ENCODE measurements at places on chromosomes 4 and X. TPM values are rescaled to one million over a fixed set of nuclear protein-coding genes. Genes with fewer than 3 reads are reported as not detected.

GRCh38 chr4:58093352-58093751 is 983.2 kb upstream of the IGFBP7 start:
- DNase-seq, result no peak

SORBS2 gene
- 78.9 TPM for polyA plus RNA-seq

SRP72 gene
- polyA plus RNA-seq, result 124 TPM

GRCh38 chr4:133000012-133000411 is 149.1 kb upstream of the PCDH10 start:
- no peak for DNase-seq

EMCN gene
- 143 TPM for polyA plus RNA-seq

DNA sequence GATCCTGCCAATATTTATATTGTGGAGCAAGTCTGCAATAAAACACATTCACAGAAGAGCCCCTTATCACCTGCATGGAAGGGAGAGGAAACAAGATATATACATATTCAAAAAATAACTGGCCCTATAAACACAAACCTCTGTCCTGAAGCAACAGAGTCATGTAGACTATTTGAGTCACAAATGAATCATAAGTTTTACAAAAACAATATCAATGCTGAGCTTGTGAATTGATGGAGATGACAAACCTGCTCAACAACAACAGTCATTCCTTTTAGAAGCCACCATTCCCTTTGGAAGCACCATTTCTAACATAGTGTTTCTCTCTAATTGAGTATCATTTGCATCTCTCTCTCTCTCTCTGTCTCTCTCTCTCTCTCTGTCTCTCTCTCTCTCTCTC is 313.9 kb downstream of the MID1IP1 start:
- no peak for DNase-seq

DNA sequence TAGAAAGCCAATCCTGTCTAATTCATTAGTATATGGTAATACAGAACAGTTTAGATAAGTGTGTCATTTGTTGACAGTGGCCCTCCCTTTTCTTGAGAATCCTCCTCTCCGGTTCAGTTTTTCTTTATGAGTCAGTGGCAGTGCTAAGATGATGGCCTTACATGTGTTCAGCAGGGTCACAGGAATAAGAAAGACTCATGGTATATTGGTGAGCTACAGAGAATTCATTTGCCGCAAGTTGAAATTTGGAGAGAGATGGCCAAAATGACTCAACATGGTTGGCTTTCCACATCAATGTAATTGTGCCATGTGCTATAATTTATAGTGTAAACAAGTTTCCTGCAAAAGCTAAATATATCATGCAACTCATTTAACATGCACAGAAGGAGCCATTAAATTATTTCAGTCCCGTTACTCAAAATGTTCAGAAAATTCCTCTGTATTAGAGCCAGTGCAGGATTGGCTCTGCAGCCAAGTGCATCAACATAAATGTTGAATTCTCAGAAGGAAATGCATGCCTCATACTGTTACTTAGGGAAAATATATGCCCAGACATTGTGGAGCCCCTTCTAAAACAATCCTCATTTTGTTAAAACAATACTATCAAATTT is 374.3 kb downstream of the AFF2 start:
- DNase-seq, result no peak

CSAG1 gene
- not detected for polyA plus RNA-seq

- DNase-seq, result no peak
Measured at GRCh38 chr4:121449416-121449815, 68.6 kb upstream of the QRFPR start.

NWD2 gene
- polyA plus RNA-seq, result 0.13 TPM

DNA sequence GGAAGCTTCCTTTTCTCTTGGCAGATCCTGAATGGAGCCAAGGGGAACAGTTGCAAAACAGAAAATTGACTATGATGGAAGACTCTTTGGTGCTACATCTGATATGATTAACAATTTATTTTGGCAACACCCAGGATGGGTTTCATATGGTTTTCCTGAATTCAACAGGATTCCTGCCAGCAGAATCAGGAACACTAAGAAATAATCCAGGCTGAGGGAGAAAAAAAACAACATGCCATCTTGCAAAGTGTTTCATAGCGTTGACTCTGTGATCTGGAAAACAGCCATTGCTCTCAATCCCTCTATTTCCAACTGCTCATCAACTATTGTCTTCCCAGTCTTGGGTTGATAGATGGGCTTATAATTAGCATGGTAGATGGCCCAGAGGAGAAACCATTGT is 303.8 kb upstream of the KLF3 start:
- no peak for DNase-seq

DNA sequence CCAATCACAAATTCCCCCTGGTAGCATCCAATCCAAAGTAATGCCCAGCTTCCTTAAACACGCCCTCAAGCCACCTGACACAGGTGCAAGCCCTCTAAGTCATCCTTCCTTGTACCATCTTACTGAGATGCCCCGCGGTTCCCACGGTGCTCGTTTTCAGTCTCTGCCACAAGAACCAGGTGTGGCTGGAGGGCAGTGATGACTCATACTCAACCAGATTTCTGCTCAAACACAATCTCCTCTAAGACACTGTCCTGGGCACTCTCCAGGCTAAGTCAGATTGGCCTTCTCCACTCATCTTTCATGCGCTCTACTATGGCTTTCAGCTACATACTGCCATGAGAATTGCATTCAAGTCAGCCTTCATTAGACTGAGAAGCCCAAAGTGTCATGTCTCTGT is 3.5 kb downstream of the SH3KBP1 start:
- no peak for DNase-seq

DNA sequence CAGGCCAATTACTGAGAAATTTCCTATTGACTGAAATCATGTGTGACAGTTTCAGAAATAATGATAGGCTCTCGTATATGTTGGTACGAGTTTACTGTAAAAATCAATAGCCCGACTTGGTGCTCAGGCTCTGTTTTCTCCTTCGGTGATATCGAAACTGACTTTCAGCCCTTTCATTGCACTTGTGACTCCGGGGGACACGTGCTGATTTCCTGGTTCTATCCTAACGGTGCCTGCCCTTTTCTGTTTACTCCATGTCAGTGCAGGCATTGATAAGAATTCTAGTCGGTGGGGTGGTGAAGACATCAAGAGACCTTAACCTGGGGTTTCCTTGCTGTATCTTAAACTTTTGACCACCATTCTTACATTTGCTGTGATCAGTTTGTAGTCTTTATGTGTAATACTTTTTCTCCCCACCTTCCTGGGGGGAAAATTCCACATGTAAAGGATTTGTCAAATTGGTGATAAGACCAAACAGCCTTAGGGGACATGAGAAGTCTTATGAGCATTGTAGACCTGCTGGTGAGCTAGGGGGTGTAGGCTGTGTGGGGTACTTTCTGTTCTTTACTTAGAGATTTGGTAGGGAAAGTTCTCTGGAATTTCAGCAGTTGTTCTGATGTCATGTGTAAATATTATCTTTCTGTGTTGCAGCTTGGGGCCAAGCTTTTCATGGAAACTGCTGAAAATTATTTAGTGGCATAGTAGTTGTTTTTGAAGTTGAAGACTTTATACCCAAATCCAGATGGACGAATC is 52.7 kb downstream of the TMEM131L start:
- no peak for DNase-seq

GRCh38 chr4:62571494-62571893 is 1371.4 kb downstream of the ADGRL3 start:
- no peak for DNase-seq

DNA sequence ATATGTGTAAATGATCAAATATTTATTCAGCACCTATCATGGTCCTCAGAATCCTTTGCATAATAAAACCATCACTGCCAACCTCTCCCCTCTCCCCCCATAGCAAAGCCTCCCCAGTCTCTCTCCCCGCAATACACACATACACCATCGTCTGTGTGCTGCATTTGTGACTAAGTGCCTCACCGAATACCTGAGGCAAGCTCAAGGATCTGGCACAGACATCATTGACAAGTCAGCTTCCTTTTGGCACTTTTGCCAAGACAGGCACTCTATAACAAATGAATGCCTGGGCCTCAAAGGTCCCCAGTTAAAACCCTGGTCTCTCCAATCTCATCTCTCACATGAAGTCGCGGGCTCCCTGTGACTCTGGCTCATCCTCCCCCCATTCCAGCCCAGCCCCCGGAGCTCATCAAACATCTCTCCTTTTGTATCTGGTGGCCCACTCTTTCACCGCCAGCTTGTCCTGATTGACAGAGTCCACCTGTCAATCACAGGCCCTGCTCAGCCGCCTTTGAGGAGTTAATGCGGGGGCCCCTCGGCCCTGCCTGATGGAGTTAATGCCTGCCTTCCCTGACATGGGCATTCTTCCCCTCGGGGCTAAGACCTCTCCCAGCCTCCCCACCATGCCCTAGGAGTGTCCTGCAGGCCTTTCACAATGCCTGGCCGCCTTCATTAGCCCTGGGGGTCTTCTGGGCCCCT is 135.8 kb upstream of the ATP6AP2 start:
- DNase-seq, result no peak

- no peak for DNase-seq
Measured at GRCh38 chr4:14130551-14130950, 503.0 kb upstream of the BOD1L1 start.

RTL5 gene
- polyA plus RNA-seq, result 23.0 TPM

CXorf65 gene
- polyA plus RNA-seq, result 0.54 TPM

AVPR2 gene
- polyA plus RNA-seq, result 1.1 TPM

GRCh38 chr4:48499551-48500066 is 9.6 kb downstream of the ZAR1 start:
- DNase-seq, result no peak

HMGN5 gene
- 56.1 TPM for polyA plus RNA-seq

- no peak for DNase-seq
Measured at GRCh38 chrX:50002067-50002714, 79.8 kb downstream of the CLCN5 start.

C4orf36 gene
- 2.1 TPM for polyA plus RNA-seq

DNA sequence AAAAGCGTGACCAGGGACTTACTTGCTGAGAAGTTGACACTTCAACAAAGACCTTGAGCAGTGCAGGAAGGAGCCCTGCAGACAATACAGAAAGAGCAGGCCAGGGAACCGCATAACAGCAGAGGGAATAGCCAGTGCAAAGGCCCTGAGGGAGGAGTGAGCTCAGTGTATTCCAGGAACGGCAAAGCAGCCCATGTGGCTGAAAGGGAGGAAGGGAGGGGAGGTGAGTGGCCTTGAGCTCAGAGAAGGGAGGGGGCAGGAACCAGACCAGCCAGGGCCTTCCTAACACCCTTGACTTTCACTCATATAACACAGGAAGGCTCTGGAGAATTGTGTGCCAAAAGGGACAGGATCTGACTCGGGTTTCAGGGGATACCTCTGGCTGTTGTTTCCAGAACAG is 112.2 kb downstream of the BCOR start:
- DNase-seq, result no peak

- no peak for DNase-seq
Measured at GRCh38 chr4:98516441-98517217, 141.8 kb downstream of the TSPAN5 start.

DNA sequence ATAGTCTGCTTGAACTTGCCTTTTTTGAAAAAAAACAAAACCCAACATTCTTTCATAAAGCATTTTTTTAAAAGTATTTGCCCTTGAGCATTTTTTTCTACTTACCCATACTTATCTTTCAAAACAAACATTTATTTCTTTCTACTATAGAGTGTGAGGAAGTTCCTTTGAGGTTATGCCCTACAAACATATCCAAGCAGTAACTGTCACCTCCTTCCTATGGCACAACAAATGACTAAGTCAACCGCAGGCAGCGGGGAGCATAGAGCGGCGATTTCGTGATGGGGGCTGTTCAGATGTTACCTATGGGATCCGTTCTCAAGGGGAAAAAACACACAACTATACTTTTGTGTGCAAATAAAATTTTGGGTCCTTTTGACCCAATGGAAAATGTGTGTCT is 19.4 kb downstream of the SPRY1 start:
- no peak for DNase-seq

MAGEB10 gene
- polyA plus RNA-seq, result not detected

CPZ gene
- polyA plus RNA-seq, result 29.1 TPM

NXF3 gene
- polyA plus RNA-seq, result not detected

- no peak for DNase-seq
Measured at GRCh38 chr4:183469936-183470335, 25.5 kb downstream of the CDKN2AIP start.

GRCh38 chrX:24282381-24283126 is 31.3 kb downstream of the SUPT20HL2 start:
- DNase-seq, result no peak

LRCH2 gene
- 12.4 TPM for polyA plus RNA-seq

GRCh38 chrX:33129607-33130006 is 81.7 kb downstream of the DMD start:
- DNase-seq, result no peak

GRCh38 chr4:34365946-34366345 is 1878.4 kb downstream of the ARAP2 start:
- DNase-seq, result no peak

SERTM2 gene
- 0.08 TPM for polyA plus RNA-seq

GRCh38 chr4:126838941-126839679 is 793.6 kb upstream of the INTU start:
- no peak for DNase-seq

GRCh38 chr4:185204238-185204910 is 574 bp upstream of the CFAP97 start:
- DNase-seq, result no peak

Measured in left renal cortex interstitium (tissue), 4 donors.